Omental fat pad (tissue), 4 donors: ENCODE measurements at places on chromosomes 2 and 18. TPM values are rescaled to one million over a fixed set of nuclear protein-coding genes. Genes with fewer than 3 reads are reported as not detected.

GRCh38 chr2:26178746-26179436 is 6.0 kb downstream of the GAREM2 start:
- no peak for DNase-seq

GRCh38 chr2:101111917-101112771 is 39.0 kb downstream of the TBC1D8 start:
- DNase-seq = no peak

DNA sequence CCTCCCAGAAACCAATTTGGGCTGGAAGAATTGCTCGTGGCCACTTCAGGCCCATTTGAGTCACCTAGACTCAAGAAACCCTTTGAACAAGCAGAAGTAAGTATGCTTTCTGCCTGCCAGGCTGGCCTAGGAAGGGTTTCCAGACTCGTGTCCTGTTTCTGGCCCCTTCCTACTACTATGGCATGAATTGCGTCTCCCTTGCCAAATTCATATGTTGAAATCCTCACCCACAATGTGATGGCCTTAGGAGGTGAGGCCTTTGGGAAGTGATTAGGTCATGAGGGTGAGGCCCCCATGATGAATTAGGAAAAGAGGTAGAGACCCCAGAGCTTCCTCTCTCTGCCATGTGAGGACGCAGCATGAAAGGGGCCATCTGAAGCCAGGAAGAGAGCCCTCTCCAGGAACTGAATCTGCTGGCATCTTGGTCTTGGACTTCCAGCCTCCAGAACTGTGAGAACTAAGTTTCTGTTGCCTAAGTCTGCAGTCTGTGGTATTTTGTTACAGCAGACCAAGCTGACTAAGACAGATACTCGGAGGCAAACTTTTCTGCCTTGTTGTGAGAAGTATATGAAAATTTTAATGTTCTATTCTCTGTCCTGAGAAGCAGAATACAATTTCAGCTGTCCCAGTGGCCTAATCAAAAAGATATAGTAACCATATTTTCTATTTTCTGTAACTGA is 13.1 kb downstream of the GPR45 start:
- no peak for DNase-seq

- DNase-seq = no peak
These were observed 93.9 kb downstream of the MGAT5 start for GRCh38 chr2:134347756-134348155.

GRCh38 chr18:50970006-50970405 is 2.2 kb downstream of the ELAC1 start:
- no peak for DNase-seq

DNA sequence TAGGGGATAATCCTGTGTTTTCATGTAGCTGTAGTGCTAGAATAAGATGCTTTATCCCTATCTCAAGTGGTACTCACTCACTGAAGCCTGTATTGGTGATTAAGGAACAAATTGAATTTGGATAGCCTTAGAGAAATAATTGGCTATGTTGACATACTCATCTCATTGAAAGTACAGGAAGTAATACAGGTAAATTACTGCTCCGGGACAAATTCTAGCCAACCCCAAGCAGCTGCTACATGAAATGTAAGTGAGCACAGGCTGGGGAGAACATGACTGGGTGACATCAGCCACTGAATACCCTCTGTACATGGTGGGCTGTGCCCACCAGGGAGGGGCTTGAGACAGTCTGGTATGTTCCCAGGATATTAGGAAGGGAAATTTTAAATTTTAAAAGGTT is 188.4 kb upstream of the RASGRP3 start:
- DNase-seq = no peak

DNA sequence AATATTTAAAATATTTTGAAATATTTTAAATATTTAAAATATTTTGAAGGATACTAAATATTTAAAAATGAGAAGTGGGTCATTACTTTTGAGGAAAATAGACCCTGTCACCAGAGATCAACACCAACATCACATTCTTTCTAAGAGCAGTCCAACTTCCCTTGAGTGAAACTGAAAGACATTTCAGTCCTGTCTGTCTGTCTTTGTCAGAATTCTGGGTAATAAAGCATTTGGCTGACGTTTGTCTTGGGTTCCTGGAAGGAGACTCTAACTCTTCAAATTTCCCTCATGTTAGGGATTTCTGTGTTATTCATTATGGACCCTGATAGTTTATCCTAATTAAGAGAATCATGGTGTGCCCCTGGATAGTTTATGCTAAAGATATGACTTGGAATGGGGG is 32.8 kb downstream of the TTC21B start:
- no peak for DNase-seq

Gene KATNAL2
- total RNA-seq = 2.9 TPM

Gene C2orf72
- total RNA-seq = not detected

Gene GBX2
- not detected for total RNA-seq
